Aorta (tissue), 5 donors: ENCODE measurements at places on chromosomes 5 and 9.

GRCh38 chr9:93536874-93537273 is 39.5 kb upstream of the PHF2 start:
- no peak for DNase-seq

DNA sequence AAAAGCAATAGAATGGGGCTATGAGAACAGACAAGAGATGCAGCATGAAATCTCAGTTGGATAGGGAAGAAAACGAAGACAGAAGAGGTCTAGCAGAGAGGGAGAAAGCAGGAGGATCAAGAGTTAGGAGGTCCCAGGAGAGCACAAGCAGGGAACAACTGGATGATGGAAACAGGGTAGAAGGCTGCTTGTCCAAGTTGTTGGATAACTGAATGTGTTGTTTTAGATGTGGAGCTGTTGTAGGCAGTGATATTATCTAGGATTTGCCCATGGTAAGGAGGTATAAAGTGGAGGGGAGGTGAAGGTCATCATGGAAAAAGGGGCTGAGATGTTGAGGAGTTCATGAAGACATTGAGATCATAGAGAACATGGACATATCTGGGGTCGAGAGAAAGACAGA is 12.4 kb upstream of the RHOBTB3 start:
- DNase-seq = no peak

DNA sequence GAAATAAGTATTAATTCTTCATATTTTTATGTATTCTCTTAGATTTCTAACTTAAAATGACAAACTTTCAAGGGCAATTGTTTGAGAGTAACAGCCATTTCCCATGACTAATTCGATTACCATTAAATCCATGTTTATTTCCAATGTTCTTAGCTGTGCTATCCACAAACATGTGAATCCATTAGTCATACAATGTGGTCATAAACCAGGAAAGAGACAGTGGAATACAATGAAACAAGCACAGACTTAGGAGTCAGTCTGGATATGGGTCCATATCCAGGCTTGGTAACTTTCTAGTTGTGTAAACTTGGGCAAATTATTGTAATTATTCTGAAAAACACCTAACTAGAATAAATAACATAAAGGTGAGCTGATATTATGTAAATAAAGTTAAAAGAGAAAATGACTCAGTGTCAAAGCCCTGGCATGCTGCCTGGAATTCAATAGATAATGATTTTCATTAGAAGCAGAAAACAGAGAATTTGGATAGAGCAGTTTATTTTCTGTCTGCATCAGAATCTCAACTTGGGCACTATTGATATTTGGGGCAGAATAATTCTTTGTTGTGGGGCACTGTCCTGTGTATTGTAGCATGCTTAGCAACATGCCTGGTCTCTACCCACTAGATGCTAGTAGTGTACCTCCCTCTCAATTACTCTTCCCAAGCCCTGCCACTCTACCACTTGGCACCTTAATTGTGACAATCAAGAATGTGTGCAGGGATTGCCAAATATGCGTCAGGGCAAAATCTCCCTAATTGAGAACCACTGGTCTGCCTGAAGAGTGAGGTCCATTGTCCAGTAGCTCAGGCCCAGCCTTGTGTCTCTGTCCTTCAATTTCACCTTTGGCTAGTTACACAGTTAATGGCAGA is 44.7 kb upstream of the SLC27A6 start:
- no peak for DNase-seq

DNA sequence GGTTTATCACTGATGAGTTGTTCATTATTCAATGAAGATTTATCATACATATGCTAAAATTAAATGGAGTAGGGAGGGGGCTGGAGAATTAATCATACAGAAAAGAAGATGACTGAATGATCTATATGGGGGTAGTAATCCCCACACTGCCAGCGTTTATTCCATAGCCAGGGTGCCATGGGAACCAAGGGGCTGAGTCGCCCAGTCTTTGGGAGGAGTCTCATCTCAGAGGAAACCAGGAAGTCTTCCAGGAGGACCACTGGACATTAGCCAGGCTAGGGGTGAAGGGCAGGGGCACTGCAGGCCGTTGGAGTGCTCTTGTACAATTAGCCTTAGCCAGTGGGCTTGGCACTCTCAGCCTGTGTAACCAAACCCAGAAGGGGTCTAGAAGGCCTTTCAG is 226.5 kb downstream of the ARL15 start:
- no peak for DNase-seq

DNA sequence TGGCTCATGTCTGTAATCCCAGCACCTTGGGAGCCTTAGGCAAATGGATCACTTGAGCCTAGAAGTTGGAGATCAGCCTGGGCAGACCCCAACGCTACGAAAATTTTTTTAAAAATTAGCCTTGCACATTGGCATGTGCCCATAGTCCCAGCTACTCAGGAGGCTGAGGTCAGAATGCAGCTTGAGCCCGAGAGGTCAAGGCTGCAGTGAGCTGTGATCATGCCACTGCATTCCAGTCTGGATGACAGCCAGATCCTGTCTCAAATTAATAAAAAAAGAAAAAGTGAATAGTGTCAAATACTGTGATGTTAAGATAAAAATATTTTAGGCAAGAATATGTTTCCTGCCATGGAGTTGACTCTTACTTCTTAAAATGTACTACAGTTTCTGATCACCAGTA is 5.3 kb downstream of the FBN2 start:
- DNase-seq = no peak

DNA sequence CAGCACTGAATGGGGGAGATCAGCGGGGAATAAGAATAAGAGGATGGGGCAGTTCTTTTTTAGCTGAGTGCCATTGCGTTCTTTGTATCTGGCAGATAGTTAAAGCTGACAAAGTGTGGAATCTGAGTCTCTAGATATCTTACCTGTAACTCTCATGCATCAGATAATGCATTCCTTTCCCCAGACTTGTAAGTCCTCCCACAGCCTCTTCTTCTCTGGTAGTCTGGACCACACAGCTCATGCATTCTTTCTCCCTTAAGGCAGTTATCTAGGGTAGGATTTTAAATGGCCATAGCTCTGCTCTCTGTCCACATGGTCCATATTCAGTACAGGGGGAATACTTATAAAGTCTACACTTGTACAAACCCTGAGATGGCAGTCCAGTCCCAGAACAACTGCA is 54.0 kb upstream of the FGF10 start:
- no peak for DNase-seq

GRCh38 chr9:36847781-36848673 is 186.0 kb downstream of the PAX5 start:
- no peak for DNase-seq

- DNase-seq = no peak
These were observed 33.7 kb downstream of the AP3B1 start for GRCh38 chr5:78260771-78261170.

- no peak for DNase-seq
These were observed 172.1 kb downstream of the ENC1 start for GRCh38 chr5:74468421-74468820.

DNA sequence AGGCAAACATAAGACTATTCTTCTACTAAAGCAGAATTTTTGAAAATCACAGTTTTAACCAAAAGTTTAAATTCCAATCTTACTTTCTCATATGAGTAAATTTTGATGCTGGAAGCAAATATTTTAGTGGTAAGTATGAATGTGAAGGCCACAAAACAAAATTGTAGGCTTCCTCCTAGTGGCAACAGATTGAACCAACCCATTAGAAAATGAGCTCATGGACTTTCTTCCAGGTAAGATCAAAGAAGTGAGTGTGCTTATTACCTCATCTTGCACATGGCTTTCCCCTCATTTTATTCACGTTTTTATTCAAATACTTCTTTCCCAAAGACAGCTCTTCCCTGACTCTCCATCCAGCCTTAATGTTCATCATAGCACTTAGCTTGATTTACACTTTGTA is 16.5 kb upstream of the RLN2 start:
- no peak for DNase-seq

DNA sequence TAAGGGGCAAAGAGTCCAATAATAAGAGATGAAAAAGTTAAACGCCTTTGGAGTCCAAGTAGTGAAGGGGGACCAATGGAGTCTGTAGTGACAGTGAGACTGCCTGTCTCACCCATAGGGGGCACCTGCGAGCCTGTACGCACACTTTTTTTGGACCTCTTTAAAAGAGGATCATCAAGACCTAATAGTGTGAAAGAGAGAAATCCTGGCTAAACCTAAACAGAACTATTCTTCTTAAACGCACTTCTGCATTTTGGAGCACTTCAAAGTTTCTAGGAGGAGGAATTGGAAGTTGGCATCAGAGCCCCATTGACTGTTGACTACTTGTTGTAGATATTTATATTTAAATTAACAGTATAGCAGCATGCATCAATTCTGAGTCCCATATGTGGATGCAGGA is 636.1 kb upstream of the KLF4 start:
- peak; percentile 44 for DNase-seq

- no peak for DNase-seq
These were observed 226.9 kb downstream of the CACNA1B start for GRCh38 chr9:138104251-138105122.

- no peak for DNase-seq
These were observed 19.3 kb downstream of the KCNIP1 start for GRCh38 chr5:170523142-170523551.

DNA sequence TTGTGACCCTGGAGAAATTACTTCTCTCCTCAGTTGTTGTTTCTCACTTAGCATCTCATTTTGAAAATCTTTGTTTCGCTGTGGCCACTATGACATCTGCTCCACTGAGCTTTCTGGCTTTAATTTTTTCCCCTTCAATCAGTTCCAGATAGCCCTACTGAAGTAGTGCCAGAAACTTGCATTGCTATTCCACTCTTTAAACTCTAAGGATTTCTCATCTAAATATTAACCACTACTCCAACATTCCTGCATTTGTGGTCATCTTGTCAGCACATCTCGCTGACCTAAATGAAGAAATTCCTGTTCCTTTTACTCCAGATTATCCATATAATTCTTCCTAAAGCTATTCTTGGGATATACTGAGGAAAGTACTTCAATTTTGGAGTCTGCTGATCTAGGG is 15.3 kb upstream of the NOL6 start:
- DNase-seq = no peak

DNA sequence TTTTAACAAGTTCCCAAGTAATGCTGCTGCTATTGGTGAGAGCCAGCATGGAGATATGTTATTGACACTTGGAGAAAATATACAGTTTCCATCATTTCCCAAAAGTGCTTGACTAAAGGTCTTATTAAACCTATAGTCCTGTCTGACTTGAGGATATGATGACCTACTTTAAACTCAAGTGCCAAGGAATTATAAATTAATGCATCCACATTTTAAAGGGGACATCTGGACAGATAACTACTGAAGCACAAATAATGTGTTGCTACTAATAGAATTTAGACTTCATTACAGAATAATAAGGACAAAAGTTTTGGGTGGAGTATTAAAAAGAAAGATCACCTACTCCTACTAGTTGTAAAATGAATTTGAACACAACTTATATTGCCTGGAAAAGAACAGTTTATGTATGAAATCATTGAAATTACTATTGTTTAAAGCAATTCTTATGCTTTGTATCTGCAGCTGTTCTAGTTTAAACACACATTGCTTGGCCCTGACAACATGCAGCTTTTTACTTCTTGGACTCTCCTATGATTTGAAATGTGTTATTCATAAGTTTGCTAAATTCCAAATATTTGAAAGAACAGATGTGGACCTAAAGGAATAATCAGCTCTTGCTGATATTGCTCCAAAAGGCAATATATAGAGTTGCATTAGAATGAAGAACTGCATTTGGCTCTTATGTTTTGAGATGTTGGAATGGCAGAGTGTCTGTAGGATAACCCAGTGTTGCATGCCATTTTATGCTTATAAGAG is 73.4 kb downstream of the SGCD start:
- no peak for DNase-seq

- no peak for DNase-seq
These were observed 58.1 kb downstream of the HSPA4 start for GRCh38 chr5:133109655-133110483.

DNA sequence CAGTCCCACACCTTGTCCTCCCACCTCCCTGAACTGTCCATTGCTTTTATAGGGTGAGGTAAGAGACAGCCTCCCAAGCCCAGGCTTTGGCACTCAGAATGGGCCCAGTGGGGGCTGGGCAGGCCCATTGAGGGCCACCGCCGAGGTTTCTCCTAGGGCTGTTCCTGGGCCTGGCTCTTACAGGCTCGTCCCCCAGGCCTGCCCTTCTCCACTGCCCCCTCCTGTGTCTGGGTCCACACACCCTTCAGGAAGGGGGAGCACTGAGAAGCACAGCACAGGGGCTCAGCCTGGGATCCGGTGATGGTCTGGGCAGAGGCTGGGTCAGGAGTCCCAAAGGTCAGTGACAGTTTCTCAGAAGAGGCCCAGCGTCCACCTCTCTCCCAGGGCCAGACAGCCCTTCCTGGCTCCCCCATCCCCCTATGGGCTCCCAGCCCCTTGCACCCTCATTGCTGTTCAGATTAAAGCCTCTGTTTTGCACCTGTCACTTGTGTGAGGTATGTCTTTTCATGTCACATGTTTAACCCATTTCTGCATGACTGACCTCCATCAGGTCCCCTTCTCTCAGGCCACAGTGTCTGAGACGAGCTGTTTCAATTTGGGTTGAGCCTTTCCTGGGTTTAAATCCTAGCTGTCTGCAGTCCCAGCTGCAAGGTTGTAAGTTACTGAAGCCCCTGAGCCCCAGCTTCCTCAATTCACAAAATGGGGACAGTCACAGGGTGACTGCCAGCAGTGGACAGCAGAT is 29.4 kb downstream of the IER5L start:
- no peak for DNase-seq

DNA sequence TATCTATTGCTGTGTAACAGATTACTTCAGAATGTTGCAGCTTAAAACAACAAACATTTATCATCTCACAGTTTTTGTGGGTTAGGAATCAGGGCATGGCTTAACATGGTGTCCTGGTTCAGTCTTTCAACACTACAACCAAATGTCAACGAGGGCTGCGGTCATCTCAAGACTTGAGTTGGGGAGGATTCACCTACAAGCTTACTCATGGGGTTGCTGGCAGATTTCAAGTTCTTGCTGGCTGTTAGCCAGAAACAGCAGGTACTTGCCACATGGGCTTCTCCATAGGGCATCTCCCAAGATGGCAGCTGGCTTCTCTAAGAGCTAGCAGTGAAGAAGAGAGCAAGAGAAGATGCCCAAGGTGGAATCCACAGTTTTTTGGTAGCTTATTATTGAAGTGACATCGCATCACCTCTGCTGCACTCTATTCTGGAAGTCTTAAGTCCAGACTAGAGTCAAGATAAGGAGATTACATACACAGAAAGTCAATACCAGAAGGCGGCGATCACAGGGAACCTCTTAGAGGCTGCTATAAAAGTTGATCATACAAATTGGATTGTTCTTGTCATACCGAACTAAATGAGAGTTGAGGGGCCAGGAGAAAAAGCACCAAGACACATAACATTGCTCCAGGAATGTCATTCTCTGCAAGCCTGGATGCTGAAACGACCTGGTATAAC is 42.2 kb downstream of the C9orf153 start:
- DNase-seq = no peak
